SK-MEL-5 (cell line): ENCODE measurements at places on chromosomes 7 and 10. TPM values are rescaled to one million over a fixed set of nuclear protein-coding genes. Genes with fewer than 3 reads are reported as not detected.

Gene SLC18A2
- 0.11 TPM in 1 of 2 replicates, not detected in the other for total RNA-seq

- no peak for DNase-seq
These were observed 558.9 kb upstream of the MBL2 start for GRCh38 chr10:53331460-53331859.

Gene CALHM3
- not detected in 2 replicates for total RNA-seq

GRCh38 chr10:119078422-119079179, 2.0 kb downstream of the EIF3A start:
- no peak for DNase-seq

DNA sequence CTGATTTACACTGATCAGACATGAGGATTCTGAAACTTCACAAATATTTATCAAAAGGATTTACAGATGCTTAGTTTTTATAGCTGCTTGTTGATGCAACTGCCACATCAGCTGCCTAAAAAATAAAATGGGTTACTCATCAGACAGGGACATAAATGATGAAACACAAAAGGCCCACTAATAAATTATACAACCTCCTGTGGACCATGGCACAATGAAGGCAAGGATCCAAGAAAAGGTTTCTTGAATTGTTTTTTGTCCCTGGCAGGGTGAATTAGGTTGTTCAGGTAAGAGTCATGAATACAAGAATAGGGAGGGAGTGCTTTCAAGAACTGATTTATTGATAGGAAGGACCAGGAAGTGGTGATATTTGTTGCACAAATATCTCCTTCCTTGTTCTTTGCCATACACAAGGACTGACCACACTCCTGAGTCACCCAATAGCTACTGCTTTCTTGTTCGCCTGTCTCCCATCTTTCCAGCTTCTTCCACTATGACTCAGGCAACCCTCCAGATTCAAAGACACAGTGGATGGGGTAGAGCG, 234.5 kb downstream of the AHR start:
- DNase-seq: peak; percentile 16

Gene PAX4
- not detected in 2 replicates for total RNA-seq

Gene ANKRD7
- total RNA-seq: 8.7 and 9.6 TPM in 2 replicates

DNA sequence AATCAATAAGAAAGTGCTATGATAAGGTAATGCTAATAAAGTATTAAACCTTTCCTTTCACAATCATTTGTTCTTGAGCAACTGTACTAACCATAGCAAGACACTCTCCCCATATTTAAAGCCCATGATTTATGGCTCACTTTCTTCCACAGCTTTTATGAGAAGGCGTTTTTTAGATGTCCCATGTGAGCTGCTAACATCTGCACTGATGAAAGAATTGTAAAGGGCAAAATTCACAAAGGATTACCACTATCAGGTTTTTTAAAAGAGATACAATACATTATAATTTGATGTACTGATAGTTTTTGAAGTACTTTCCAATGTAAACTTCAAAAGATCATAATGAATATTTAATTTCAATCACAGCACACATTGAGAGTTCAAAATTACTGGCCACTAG, 75.7 kb downstream of the RNLS start:
- no peak for DNase-seq

DNA sequence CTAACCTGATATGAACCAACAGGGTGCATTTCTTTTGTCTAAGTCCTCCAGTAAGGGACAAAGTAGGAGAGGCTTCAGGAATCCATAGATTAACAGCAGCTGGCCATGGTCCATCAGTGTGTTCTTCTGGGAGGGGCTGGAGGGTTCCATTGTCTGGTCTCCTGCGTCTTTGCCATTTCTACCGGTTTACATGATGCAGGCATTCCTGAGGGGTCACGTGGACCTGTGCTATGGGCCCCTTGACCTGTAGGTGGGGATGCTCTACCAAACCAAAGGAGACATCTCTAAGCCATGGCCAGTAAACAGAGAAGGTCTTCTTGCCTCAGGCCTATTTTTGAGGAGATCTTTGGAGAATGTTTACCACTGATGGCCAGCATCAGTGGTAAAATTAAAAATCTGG, 28.7 kb upstream of the HABP2 start:
- DNase-seq: peak; percentile 10

DNA sequence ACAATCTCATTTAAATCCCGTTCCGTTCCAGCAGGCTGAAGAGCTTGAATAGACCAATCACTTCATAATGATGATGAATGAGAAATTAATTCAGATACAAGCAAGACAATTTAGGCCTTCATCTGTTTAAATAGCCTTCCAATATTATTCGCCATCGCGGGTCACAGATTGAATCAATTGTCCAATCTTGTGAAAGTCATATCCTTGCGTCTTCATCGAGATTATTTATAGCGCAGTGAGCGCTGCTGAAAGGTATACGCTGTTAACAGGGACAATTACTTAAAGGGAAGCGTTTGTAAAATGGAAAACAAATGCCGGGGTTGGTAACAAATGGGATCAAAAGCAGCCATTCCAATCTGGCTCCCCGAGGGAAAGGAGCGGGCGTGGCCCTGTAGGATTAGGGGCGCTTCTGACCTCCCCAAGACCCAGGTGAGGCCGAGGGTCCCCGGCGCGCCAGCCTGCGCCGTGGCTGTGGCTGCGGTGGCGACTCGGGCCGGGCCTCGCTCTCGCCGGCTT, 8.6 kb downstream of the EVX1 start:
- DNase-seq: no peak

- DNase-seq: no peak
These were observed 157.7 kb downstream of the ADAM12 start for GRCh38 chr10:126230587-126230986.

Gene SNCG
- 0.83 TPM in 1 of 2 replicates, not detected in the other for total RNA-seq

GRCh38 chr7:75854233-75854632, 24.6 kb upstream of the RHBDD2 start:
- DNase-seq: no peak

Gene CTBP2
- total RNA-seq: 38.1 and 39.6 TPM in 2 replicates

DNA sequence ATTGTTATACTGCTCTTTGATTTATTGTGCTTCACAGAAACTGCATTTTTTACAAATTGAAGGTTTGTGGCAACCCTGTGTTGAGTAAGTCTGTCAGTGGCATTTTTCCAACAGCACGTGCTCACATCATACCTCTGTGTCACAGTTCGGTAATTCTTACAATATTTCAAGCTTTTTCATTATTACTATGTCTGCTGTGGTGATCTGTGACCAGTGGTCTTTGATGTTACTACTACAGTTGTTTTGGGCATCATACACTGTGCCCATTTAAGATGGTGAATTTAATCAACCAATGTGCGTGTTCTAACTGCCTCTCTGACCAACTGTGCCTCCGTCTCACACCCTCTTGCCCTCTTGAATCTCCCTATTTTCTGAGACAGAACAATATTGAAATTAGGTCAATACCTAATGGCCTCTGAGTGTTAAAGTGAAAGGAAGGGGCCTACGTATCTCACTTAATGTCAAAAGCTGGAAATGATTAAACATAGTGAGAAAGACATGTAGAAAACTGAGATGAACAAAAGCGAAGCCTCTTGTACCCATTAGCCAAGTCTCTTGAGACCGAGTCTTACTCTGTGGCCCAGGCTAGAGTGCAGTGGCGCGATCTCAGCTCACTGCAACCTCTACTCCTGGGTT, 20.2 kb upstream of the ASL start:
- DNase-seq: no peak

Gene PIK3CG
- total RNA-seq: 0.03 and 0.05 TPM in 2 replicates

DNA sequence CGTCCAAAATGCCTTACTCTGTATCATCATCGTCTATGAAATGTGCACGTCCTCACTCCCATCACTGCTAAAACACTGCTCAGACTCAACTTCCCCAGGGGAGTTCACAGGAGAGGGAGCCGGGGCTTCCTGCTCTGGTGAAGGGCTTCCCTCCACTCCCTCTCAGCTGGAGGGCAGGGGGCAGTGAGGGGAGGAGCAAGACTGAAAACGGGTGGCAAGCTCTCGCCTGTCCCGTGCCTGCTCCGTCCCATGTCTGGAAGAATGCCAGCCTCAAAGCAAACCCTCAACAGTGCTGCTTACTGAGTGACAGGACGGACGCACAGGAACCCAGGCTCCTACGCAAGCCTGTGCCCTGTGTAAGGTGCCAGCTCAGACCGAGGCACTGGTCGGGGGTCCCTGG, 25.1 kb downstream of the PRKAG2 start:
- DNase-seq: no peak

DNA sequence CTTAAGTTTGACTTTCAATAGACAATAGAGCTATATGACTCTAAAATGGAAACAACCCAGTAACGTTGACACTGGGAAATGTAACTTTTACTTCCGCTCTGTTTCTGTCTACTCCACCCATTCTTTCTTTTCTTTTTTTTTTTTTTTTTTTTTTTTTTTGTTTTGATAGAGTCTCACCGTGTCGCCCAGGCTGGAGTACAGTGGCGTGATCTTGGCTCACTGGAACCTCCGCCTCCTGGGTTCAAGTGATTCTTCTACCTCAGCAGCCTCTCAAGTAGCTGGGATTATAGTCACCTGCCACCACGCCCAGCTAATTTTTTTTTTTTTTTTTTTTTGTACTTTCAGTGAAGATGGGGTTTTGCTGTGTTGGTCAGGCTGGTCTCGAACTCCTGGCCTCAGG, 13.9 kb downstream of the PRSS2 start:
- DNase-seq: no peak

Gene FBXL13
- total RNA-seq: 3.2 and 3.4 TPM in 2 replicates

GRCh38 chr7:44852590-44852989, 4.7 kb upstream of the H2AZ2 start:
- DNase-seq: no peak

DNA sequence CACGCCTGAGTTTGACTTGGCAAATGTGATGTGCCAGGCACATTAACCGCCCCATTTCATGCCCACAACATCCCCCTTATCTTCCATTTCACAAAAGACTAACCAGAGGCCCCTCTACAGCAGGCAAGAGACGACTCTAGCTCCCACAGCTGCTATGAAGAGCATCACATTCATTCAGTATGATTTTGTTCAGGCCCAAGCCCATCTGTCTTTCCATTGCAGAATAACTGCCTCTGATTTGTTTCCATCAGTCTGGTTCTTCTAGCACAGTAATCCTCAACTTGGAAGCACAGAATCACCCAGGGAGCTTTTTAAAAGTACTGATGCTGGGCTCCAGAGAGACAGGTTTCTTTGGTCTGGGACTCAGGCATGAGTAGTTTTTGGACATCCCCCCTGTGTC, 169.7 kb downstream of the NEURL1 start:
- DNase-seq: no peak

GRCh38 chr7:113922049-113922448, 3.2 kb upstream of the PPP1R3A start:
- DNase-seq: no peak

- peak; percentile 97 for DNase-seq
These were observed 34.1 kb upstream of the TSPAN33 start for GRCh38 chr7:129110258-129110981.

DNA sequence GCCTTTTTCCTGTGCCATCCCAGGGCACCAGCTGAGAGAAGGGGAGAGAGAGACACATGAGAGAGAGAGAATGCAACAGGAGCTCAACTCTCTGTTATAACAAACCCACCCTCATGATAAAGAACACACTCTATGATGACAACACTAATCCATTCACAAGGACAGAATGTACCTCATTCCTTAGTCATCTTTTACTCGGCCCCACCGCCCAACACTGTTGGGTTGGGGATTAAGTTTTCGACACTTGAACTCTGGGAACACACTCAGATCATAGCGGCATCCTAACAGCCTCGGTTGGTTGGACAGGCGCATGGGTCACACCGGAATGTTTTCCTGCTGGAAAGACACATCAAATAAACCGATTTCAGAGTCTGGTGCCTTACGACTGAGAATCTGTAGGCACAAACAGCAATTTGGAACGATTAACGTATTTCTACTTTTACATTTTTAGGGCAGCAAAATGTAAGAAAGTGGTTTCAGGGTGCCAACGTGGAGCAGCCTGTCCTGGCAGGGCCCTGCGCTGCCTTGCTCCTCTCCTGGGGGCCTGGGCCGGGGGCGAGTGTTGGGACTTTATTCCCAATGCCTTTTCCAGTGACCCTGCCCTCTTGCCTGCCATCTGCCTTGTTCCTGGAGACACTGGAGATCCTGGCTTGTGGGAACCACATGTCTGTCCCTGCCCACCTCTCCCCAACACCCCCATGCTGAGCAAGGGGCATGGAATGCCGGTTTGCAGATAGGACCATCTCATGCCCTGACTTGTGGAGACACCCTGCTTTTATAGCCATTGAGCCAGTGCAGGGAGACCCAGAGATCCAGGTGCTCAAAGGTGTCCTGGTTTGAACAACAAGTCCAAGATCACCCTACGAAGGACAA, 287.0 kb downstream of the TCERG1L start:
- DNase-seq: no peak

- DNase-seq: no peak
These were observed 53.6 kb downstream of the COBL start for GRCh38 chr7:51262796-51263531.

- DNase-seq: no peak
These were observed 104.7 kb upstream of the KLF14 start for GRCh38 chr7:130838738-130839137.

Gene TYW1B
- 0.61 and 1.6 TPM in 2 replicates for total RNA-seq

Gene PTPRE
- total RNA-seq: 0.03 TPM in 1 of 2 replicates, not detected in the other

DNA sequence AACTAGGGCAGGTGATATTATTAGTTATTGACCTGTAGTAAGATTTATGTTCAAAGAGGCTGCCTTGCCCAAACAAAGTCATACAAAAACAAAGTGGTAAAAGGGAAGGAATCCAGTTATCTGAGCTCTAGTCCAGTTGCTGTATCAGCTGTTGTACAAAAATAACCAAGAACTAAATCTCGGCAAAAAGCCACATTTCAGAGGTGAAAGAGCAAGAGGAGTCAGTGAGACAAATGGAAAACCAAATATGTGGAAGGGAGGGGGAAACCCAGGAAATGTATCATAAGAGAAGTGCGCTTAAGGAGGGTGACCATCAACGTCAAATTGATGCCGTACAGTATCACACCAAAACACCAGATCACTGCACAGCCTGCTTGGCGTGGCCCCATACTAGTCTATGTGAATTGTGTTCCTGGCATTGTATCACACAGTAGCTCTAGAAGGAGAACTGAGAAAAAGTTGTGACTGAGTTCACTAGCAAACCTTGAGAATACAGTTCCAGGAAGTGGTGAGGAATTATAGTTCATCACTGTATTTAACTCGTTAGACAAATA, 6.4 kb downstream of the AGBL3 start:
- no peak for DNase-seq

GRCh38 chr10:77738496-77739158, 101.0 kb upstream of the KCNMA1 start:
- DNase-seq: no peak

Gene ASZ1
- total RNA-seq: 1.0 and 1.3 TPM in 2 replicates

Gene RAB18
- 28.2 and 32.5 TPM in 2 replicates for total RNA-seq

Gene CRYGN
- total RNA-seq: not detected in 2 replicates

GRCh38 chr7:20797462-20798080, 10.9 kb upstream of the SP8 start:
- peak; percentile 69 for DNase-seq

- no peak for DNase-seq
These were observed 157.3 kb upstream of the PPP2R2D start for GRCh38 chr10:131743190-131744151.
